Endodermal cell (in vitro differentiated cells): ENCODE measurements at places on chromosomes 13 and 19. TPM values are rescaled to one million over a fixed set of nuclear protein-coding genes. Genes with fewer than 3 reads are reported as not detected.

CBLC gene
- total RNA-seq, result 5.5 and 6.6 TPM in 2 replicates

ICAM5 gene
- 0.18 to 11.5 TPM (median 0.53 TPM) in 3 replicates for total RNA-seq

POU2F2 gene
- total RNA-seq, result 1.1 to 2.3 TPM (median 1.8 TPM) in 3 replicates

- peaks cover 15% of the 10 kb centered on the region for H3K4me1 ChIP-seq
- no peak overlapping the region for H3K4me3 ChIP-seq
- no peak overlapping the region for H3K27ac ChIP-seq
- no peaks in the 10 kb centered on the region for H3K36me3 ChIP-seq
These were observed 236.8 kb upstream of the SERP2 start for GRCh38 chr13:44136696-44137268.

DNA sequence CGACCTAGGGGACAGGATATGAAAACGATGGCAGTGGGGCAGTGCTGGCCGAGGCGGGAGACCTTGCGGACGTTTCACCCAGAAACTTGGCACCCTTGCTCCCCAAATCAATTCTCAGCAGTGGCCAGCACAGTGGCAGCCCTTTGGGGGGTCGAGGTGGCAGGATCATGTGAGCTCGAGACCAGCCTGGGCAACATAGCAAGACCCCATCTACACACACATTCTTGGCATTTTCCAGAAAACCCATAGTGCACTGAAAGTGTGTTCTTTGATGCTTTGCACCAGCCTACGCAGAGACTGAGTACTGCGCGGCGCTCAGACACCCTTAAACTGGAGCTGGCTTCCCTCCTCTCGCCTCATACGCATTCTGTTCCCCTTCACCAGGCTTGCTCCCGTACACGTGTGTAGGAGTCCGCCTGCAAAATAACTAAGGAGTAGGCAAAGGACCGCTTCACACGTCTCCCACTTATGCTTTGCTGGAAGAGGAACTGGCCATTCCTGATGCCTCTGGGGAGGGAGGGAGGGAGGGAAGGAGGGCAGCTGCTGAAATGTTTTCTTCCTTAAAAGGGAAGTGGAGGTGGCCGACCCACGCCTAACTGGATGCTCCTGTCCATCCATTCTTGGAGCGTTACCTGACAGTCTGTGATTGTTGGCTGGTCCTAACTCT is 23.5 kb upstream of the MIER2 start:
- no peaks in the 10 kb centered on the region for H3K36me3 ChIP-seq
- peak; percentile 27 for DNase-seq
- no peak overlapping the region for H3K4me3 ChIP-seq
- no peaks in the 10 kb centered on the region for H3K4me1 ChIP-seq

GRCh38 chr13:113150550-113151365 is 7.7 kb upstream of the PROZ start:
- H3K36me3 ChIP-seq, result no peaks in the 10 kb centered on the region
- peaks cover 13% of the 10 kb centered on the region for H3K27me3 ChIP-seq
- H3K27ac ChIP-seq, result no peak overlapping the region
- no peak overlapping the region for H3K4me3 ChIP-seq
- H3K4me1 ChIP-seq, result peaks cover 8% of the 10 kb centered on the region
